Activated CD8-positive, alpha-beta memory T cell treated with anti-CD3 and anti-CD28 coated beads for 1 hour (primary cell): ENCODE measurements at places on chromosomes 2 and 18.

DNA sequence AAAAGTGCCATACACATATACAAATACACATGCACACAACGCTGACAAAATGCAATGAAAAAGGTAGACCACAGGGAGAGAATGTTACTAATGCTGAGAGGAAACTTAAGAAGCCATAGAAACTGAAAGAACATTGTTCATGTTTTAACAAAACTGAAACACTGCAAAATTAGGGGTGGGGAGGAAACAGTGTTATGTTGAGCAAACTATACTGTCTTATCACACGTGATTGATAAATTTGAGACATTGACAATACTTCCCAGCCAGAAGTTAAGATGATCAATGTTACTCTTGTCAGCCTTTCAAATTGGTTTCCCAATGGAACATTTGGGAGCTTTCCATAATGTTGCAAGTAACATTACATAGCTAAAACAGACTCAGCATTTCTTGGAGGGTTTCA is 165.5 kb downstream of the L3MBTL4 start:
- no peak for DNase-seq

DNA sequence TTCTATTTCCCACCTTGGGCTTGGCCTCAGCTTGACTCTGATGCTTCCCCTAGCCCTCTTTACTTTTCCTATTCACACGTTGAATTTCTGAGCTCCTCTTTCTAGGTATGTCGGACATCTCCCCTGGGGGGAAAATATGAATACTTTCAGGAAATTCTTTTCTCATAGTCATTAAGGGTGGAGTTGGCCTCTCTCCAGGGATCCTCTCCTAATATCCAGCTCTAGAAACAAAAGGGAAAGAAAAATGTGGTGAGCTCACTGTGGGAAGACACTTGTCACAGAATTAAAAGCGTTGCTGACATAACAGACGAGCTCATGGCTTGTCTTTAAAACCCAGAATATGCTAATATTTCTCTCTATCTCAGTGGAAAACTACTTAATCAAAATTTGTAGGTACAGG is 132.7 kb upstream of the MEX3C start:
- DNase-seq = no peak

DNA sequence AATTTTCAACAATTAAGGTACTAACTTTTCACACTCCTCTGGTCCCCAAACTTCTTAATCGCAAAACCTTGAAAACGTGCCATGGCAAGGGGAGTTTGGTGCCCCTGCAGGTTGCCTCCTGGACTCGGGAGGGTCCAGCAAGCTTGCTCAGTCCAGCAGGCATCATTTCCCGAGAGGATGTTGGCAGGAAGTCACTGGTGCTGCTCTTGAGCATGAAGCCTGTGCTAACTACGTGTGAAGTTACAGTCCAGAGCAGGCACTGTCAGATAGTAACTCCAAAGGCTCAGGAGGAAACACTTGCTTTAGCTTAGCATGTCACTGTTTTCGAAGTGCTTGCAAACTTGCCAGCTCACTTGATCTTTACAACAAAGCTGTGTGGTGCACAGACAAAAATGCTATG is 215.4 kb downstream of the MYCN start:
- no peak for DNase-seq

DNA sequence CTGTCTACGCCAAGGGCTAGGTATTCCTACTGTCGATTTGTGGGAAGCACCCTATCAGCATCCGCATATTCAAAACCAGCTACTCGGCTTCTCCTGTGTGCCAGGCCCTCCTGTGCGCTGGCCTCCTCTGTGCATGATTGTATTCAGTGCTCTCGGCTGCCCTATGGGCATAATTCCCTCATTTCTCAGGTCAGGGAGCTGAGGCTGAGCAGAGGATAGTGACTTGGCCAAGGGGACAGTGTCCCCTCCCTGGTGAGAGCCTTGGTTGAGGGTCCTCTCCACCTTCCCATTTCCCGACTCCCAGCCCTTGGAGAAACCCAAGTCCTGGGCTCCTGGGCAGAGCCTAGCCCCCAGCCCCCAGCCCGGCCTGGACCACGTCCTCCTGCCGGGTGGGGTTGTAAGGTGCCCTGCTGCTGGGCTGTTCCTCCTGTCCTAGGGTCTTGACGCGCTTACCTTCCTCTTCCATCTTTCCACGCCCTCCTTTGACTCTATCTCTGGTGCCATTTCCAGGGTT is 6.3 kb upstream of the HS6ST1 start:
- DNase-seq = no peak

- DNase-seq = no peak
Measured at GRCh38 chr2:33122726-33123125, 176.0 kb downstream of the LTBP1 start.

DNA sequence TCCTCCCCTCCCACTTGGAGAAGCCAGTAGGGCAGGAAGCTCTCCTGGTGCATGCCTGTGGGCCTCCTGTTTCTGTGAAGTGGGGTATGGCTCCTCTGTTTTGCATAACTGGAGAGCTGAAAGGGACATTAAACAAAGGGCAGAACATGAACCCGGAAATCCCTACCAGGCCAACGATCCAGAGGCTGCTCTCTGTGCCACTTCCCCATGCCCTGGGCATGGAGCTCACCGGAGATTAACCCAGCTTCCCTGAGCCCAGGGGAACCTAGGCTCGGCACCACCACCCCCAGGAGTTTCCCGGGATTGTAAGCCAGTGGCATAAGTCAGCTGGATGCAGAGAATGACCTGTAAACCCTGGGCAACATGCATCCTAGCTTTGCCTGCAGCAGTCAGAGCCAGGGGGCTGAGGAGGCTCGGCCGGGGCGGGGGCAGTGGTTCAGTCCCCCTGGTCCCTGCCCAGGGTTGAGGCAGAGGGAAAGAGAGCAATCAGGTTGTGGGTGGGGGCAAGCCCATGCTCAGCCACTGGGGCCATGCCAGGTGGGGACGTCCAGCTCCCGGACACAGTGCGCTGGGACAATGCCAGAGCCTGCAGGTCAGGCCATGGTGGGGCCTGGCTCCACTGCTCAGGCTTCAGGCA is 49.5 kb downstream of the TIMM21 start:
- no peak for DNase-seq

- no peak for DNase-seq
Measured at GRCh38 chr2:205902041-205902899, 183.7 kb downstream of the INO80D start.

DNA sequence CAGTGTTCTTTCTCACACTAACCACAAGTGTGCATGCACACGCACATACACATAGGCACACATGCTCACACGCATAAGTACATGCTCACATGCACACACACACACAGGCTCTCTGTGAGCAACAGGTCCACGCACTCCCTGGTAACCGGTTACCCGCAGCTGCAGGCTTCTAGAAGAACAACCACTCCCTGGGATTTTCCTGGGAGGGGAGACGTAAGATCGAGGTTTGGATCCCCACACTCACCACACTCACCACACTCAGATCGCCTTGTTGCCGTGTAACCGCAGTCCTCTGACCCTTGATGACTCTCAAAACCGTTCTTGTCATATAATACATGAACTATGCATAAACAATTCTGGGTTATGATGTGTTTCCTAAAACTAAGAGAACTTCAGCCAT is 42.2 kb downstream of the TTC32 start:
- DNase-seq = no peak
